ENCODE measurements at places on chromosomes 16 and 17. TPM values are rescaled to one million over a fixed set of nuclear protein-coding genes. Genes with fewer than 3 reads are reported as not detected.
A peak's percentile ranks its signal among the peaks of the same experiment; 100 is the strongest.

SGF29 gene
- 50.4 TPM for total RNA-seq

CHRNE gene
- not detected for total RNA-seq

PITPNM3 gene
- total RNA-seq: 0.13 TPM

HEATR9 gene
- total RNA-seq: not detected

GNG13 gene
- total RNA-seq: not detected

TPSG1 gene
- total RNA-seq: not detected

MFAP4 gene
- total RNA-seq: 18.6 TPM

FTO gene
- total RNA-seq: 81.9 TPM

DNA sequence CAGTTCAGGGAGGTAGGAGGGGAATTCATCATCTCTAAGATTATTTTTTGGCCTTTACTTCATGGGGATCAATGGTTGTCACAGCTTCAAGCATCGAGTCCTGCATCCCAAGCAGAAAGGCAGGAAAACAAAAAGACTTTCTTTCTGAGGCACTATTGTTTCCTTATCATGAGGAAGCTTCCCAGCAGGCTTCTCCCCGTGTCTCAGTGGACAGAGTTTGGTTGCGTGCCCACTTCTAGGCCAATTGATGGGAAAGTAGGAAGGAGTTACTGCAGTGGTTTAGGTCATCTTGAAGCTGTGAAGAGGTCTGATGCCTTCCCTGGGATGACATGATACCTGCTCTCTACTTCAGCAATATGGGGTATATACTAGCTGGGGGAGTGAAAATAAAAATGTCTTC lies 175.3 kb upstream of the CDH13 start:
- DNase-seq: no peak

DNA sequence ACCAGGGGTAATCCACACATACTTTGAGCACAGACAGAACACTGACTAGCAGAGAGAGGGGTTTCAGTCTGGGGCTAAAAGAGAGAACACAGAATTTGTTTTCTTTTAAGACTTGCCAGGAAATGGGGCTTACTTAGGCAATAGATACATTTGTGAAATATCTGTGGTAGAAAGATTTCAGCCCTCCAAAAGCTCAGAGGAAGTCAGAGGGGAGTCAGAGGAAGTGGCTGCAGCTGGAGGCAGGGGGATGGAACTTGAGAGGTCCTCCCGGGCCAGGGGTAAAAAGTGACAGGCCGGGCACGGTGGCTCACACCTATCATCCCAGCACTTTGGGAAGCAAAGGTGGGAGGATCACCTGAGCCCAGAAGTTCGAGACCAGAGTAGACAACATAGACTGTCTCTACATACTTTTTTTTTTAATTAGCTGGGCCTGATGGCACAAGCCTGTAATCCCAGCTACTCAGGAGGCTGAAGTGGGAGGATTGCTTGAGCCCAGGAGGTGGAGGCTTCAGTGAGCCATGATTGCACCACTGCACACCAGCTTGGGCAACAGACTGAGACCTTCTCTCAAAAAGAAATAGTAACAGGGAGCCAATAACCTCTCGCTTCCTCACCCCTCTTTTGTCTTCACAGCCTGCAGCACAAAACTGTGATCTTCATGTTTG lies 49.9 kb downstream of the NLRC5 start:
- DNase-seq: no peak

- no peak for DNase-seq
These were observed at the start of gene MFSD6L for GRCh38 chr17:8798846-8799569. TSS of gene MFSD6L (minus strand) at chr17:8799365. CDS start at chr17:8799120, 245 bp downstream.

- peak; percentile 49 for DNase-seq
These were observed 19.0 kb downstream of the EEF2K start for GRCh38 chr16:22225060-22225459.

DNA sequence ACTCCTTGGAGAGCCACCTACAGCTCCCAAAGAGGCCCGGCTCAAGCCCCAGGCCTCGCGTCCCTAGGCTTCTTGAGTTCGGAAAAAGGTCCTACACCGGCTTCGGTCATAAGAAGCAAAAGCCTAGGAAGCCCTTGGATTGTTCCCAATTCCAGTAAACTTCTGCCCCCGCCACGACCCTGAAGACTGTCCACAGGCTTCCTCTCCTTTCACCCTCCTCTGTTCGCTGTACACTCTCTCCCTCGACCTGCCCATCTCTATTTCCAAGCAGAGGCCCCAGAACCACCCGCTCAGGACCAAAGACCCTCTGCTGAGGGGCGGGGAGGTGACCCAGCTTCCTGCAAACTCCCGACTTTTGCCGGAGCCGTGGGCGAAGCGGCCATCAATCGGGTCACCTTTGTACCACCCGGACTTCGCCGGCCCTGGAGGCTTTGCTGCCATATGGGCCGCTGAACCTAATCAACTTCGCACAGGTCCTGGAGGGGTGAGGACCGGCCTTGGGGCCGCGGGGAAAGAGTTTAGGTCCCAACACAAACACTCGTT lies 2.7 kb downstream of the HOXB2 start:
- no peak for DNase-seq

- no peak for DNase-seq
These were observed 31.6 kb downstream of the SERPINF1 start for GRCh38 chr17:1793447-1793806.

DNA sequence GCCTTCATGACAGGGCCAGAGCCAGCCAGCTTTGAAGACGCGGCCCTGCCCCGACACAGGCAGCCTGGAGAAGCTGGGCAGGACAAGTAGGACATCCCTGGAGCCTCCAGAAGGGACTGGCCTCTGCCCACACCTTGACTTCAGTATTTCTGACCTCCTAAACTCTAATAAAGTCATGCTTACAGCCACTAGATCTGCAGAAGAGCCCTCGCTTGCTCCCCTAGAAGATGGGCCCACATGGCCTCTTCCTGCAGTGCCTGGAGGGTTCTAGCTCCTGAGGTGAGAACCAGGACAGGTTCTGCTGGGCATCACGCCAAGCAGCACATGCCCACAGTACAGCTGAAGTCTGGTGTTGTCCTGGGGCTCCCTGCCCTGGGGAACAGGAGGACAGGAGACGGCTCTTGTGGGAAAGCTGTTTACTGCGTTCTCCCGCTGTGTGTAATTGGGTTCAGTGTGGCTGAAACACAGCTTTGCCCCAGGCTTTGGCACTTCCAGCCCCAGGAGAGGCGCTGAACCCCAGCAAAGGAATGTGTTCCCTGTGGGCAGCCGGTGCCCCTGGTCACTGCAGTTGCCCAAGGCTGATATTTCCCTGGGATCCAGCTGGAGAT lies 2.6 kb downstream of the APRT start:
- no peak for DNase-seq

- DNase-seq: no peak
These were observed 21.8 kb downstream of the XYLT1 start for GRCh38 chr16:17448640-17449638.

DNA sequence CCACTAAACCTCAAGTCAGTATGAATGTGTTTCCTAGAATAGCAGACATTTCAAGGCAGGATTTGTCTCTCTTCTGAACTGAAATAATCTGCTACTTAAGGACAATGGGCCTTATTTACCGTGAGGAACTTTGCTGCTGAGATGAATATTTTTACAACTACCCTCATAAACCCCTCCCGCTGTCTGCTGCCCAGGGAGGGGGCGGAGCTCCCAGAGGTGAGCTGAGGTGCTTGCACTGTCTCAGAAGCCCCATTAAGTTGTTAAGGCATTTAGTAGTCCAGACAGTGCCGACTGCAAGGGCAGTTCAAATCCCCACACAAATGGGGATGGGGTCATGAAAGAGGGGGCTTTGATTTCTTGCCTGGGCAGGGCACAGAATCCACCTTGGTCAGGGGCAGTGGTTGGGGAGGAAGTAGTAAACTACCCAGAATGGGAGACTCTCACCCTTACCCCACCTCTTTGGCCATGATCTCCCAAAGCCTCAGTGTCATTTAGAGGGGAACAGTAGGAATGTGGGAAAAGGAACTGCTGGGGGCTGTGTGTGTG lies 19.2 kb downstream of the HNF1B start:
- no peak for DNase-seq

DNA sequence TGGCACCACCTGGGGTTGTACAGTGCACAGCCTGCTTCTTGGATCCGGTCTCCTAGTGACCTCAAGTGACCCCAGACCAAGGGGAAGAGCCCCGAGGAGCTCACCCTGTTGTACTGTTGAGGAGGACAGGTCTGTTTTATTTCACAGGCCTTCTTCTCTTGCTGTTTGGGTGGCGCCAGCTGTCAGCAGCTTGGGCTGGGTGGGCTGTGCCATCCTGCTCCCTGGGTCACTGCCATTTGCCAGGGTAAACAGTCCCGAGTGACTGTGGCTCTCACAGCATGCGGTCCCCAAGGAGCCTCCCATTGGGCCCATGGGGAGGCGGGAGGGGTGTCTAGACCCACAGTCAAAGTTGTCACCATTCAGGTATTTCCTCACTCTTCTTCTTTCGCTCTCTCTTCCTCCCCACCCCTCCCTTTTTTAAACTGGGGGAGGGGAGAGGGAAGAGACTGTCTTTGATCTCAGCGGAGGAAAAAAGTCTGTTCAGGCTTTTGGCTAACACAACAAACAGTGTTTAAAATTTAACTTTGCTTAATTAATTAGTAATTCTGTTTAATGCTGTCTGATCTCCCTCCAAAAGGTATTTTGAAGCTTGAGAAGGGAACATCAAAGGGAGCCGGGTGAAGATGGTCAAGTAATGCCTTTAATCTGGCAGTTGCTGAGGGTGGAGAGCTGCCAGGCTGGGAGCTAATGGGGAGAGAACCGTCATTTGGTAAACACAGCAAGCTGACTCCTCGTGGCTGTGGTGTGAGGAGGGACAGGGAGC lies 64.0 kb downstream of the SNX20 start:
- DNase-seq: no peak

DNA sequence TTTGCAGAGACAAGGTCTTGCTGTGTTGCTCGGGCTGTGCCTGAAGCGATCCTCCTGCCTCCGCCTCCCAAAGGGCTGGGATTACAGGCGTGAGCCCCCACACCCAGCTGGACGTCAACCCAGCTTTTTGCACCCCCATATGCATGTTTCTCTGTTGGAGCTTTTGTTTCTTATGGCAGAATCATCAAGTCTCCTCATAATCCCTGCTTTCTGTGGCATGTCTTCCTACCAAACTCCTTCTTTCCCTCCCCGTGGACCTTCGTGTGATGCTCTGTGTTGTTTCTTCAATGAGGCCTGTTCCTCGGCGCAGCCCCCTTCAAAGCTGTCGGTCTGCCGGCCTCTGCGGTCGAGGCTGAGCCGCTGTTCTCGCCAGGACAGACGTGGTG lies 71.6 kb downstream of the METRNL start:
- no peak for DNase-seq

All from gastrocnemius medialis (tissue), 4 donors.